Activated naive CD4-positive, alpha-beta T cell (primary cell): ENCODE measurements at places on chromosomes 12 and 14.

DNA sequence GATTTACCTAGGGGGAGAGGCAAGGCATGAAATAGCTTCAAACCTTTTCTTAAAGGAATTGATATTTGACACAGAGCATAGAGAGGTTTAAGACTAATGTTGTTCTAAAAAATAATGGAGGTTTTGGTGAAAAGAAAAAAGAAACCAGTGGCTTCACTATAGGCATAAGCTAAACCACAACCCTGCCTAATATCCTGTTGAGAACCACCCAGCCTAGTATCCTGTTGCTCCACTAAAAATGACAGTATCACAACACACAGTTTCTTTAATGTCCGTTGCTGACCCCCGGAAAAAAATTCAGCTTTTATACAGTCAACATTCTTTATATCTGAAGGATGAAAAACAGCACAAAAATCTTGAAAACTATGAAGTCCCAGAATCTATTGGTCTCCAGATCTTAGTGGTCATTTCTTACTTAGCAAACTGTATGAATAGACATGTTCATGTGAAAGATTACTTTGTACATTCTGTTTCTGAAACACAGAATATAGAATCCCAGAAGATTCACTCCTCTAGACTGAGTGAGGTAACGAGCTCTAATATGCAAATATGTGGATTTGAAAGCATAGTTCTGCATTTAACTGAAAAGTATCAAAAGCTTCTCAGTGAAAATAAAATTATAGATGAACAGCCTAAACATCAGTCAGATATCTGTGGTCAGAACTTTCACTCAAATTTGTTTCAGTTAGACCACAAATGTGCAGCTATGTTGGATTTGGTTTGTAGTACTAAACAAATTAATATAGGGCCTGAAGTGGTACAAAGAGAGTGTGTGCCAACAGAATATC, 40.5 kb downstream of the GALC start:
- no peak for DNase-seq

- DNase-seq: no peak
Observed at GRCh38 chr14:102973706-102974285, 51.3 kb downstream of the AMN start.

DNA sequence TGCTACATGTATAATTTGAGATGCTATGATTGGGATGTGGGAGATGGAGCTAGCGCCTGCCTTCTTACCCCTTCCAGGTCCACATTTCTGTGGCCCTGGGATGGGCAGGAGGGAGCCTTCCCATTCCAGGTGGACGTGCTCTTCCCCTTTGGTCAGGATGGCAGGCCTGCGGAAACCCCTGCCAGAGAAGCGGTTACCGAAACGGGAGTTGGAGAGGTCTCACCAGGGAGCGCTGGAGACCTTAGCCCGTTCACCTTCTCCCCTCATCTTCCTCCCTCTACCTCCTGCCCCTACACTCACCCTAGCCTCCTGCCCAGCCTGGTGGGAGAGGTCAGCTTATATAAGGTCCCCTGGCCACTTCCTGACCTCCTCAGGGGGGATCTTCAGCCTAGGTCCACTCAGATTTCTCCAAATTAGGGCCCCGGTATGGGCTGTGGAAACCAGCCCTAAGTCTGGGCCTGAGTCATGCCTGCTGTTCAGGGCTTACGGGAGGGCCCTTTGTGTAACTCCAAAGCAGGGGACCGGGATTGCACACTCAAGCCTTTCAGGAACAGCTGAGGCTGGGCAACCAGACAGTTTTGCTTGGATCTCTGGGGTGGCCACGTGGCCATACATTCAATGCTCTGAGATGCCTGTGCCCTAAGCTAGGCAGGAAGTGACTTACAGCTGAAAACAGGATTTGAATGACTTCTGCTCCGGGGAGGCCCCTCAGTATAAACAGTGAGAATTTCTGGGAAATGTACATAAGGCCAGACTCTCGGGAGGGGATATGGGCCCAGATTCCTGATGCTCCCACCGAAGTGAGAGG, 10.2 kb upstream of the MEG3 start:
- DNase-seq: no peak

DNA sequence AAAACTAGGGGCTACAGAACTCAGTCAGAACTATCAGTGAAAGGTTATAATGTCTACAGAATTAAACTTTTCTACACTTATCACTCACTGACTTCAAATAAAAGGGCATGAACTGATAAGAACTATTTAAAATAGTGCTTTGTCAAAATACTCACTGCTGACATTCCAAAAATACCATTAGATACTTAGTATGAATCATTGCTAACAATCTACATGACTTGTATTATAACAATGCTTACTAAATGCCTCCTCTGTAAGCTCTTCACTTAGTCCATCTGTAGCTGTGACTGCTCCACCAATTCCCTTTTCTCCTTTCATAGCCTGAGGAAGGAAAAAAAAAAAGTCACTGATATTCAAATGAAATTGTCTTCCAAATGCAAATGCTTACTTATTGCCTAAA, 17.0 kb downstream of the NFYB start:
- no peak for DNase-seq

DNA sequence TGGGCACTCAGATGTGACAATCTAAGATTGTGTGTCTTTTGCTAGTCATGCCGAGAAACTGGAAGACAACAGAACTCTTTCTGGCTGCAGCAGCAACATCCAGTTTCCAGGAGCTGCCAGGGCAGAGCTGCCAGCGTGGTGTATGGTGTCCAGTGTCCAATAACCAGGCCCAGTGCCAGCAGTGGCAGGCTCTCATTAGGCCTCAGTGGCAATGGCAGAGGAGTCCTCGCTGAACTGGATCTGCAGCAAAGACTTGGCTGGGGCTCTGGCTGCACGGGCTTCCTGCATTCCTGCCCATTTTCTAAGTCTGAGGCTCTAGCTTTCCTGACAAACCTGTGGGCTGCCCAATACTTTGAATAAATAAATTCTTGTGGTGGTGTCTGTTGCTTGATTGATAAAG, 26.2 kb upstream of the PPM1A start:
- DNase-seq: no peak

- DNase-seq: no peak
Observed at GRCh38 chr12:7605900-7606465, 59.7 kb downstream of the APOBEC1 start.

- DNase-seq: no peak
Observed at GRCh38 chr14:99476864-99477263, 3.8 kb downstream of the SETD3 start.

DNA sequence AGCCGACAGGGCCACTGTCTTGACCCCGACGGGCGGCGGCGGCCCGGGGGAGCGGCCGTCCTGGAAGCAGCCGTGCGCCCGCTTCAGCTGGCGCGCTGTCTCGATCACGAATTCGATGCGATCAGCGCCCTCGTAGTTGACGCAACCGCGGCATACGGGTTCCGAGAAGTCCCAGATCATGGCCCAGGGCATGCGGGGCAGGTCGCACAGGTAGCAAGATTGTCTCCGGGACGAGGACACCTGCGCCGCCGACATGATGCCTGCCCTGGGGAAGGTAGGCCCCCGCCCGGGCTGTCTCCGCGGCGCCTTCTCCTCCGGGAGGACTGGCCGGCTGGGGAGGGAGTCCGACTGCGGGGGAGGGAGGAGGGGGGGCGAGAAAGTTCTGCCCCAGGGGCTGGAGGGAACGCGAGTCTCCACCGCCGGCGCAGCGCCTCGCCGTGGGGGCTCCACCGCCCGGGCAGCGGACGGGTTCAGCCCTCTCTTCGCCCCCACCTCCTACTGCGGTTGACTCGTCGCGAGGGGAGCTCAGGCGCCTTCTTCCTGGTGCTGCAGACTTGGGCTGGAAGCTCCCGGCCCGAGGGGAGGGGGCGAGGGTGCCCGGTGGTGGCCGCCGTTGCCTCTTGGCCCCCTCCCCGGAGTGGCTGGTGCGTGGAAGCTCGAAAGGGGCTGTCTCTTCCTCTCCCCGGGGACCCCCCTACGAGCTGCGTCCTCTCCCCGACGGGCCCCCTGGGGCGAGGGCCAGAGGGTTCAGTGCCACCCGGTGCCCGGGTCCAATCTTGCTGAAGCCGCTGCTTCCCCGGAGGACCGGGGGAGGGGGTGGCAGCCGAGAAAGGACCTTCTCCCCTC, 747 bp downstream of the IRF2BPL start:
- DNase-seq: peak; percentile 69

GRCh38 chr14:23643533-23644194, 7.5 kb downstream of the DHRS2 start:
- no peak for DNase-seq

DNA sequence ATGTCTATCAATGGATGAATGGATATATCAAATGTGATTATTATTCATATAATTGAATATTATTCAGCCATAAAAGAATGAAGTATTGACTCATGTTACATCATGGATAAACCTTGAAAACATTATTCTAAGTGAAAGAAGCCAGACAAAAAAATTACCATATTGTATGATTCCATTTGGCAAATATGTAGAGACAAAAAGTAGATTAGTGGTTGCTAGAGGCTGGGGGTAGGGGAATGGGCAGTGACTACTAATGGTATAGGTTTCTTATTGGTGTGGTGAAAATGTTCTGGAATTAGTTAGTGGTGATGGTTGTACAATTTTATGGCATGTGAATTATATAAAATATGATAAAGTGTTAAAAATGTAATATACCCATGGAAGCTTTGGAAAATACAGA, 31.8 kb upstream of the GNS start:
- DNase-seq: no peak

GRCh38 chr12:69497308-69498026, 27.3 kb downstream of the FRS2 start:
- no peak for DNase-seq

DNA sequence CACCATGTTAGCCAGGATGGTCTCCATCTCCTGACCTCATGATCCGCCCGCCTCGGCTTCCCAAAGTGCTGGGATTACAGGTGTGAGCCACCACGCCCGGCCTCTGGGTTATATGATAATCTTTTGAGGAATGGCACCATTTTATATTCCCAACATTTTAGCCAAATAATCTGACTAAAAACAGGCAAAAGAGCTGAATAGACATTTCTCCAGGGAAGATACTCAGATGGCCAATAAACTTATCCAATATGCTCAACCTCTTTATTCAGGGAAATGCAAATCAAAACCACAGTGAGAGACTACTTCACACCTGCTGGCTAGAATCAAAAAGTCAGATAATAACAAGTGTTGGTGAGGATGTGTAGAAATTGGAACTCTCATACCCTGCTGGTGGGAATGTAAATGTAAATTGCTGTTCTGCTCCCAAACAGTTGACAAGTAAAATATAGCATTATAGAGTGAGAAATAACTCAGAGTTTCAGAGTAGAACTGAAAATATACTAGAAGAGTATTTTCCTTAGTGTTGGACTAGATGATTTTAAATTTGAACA, 80.0 kb downstream of the RCOR1 start:
- no peak for DNase-seq

DNA sequence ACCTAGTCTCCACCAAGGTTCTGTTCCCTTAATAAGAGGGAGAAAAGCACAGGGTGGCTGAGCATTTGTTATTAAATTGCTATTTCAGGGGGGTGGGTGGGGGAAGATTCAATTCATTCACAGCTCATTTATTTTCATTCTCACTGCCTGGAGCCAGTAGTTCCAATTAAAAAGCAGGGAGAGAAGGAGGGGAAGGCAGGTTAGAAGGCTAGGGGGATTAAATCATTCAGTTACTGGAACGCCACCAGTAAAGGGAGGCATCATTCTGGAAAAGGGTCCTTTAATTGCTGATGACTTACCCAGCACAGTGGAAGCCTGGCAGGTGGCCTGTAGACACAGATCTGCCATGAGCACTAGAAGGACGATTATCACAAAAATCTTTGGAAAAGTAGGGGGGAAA, 47.4 kb downstream of the NIN start:
- no peak for DNase-seq

DNA sequence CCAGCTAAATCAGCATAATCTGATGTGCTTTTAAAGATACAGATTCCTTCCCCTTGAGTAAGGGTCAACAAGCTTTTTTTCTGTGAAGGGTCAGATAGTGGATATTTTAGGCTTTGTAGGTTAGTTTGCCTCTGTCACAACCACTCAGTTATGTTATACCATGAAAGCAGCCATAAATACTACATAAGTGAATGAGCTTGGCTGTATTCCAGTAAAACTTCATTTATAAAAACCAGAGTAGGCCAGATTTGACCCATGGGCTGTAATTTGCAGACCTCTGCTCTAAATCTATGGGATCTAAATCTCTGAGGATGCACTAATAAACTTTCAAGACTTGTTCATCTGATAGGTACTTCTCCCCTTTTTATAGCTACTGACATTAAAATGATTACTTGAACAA, 47.7 kb downstream of the LEMD3 start:
- DNase-seq: no peak

- DNase-seq: no peak
Observed at GRCh38 chr12:109288571-109288970, 20.5 kb downstream of the FOXN4 start.

DNA sequence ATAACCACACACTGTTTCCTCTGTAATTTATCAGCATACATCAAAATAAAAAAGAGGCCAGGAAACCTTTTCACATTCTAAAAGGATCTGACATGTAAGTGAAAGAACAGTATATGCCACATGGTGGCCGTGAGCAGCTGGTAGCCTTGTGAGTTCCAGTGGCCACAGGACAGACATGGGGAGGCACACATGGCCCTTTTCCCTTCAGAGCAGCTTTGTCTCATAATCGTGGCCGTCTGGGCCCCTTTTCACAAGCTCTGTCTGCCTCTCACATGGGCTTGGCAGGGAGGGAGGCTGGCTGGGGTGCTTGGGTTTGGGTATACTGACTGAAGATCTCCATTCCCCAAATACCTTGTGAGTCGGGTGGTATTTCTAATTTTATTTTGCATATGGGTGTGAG, 1.5 kb upstream of the ZDHHC22 start:
- no peak for DNase-seq

- no peak for DNase-seq
Observed at GRCh38 chr12:16291032-16291431, 13.5 kb upstream of the SLC15A5 start.

DNA sequence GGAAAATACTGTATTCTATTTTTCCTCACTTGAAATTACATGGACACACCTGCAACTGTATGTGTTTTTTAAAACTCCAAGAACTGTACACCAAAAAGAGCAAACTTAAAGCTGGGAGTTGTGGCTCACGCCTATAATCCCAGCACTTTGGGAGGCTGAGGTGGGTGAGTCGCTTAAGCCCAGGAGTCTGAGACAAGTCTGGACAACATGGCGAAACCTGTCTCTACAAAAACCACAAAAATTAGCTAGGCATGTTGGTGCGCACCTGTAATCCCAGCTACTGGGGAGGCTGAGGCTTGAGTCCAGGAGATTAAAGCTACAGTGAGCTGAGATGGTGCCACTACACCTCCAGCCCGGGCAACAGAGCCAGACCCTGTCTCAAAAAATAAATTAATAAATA, 95.9 kb downstream of the SINHCAF start:
- DNase-seq: no peak

GRCh38 chr14:92844204-92844603, 50.1 kb downstream of the GOLGA5 start:
- DNase-seq: no peak

GRCh38 chr12:66011731-66012130, 118.8 kb downstream of the LLPH start:
- no peak for DNase-seq

- no peak for DNase-seq
Observed at GRCh38 chr14:77985211-77985615, 185.0 kb upstream of the NRXN3 start.

GRCh38 chr14:66432334-66432733, 53.8 kb upstream of the CCDC196 start:
- no peak for DNase-seq

- no peak for DNase-seq
Observed at GRCh38 chr12:80894179-80894578, 43.6 kb downstream of the LIN7A start.

GRCh38 chr14:79419571-79420327, 791.6 kb downstream of the DIO2 start:
- DNase-seq: no peak
